ENCODE measurements at places on chromosomes 3 and 15.

GRCh38 chr15:42483677-42484076 lies 7.3 kb downstream of the ZNF106 start:
- DNase-seq, result no peak

GRCh38 chr15:73318463-73319351 lies 50.1 kb downstream of the HCN4 start:
- peak; percentile 17 for DNase-seq

- peak; percentile 20 for DNase-seq
Measured at GRCh38 chr3:23761440-23761896, 44.3 kb upstream of the UBE2E1 start.

DNA sequence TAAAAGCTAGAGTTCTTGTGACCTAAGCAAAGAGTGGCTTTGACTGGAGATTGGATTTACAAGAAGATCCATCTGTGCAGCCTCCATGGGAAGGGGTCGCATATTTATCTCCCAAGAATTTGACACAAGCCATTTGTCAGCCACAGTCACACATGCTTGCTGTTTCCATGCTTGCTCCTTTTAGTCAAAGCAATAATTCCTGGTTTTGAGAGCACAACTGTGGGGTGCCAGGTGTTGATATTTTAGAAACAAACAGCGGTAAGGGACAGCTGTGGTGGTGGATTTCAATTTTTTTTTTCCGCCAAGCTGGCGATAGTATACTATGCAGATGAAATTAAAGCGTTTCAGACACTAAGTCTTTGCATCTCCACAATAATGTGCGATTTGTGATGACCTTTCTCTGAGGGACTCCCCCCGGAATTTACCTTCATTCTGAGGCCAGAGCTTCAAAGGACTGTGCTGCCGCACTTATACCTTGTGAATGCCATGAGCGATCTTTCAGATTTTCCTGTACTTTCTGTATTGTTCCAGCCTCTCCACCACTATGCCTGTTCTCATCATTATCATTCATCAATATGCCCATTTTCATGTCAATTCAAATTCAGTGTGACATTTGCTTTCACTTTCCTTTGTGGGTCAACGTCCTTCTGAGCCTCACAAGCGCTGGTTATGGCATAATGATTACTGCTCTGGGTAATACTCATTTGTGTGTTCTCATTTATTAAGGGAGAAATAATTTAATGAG lies 108.2 kb upstream of the KBTBD8 start:
- DNase-seq, result no peak

- peak; percentile 79 for DNase-seq
Measured at GRCh38 chr15:35751413-35752133, 205.6 kb upstream of the DPH6 start.

DNA sequence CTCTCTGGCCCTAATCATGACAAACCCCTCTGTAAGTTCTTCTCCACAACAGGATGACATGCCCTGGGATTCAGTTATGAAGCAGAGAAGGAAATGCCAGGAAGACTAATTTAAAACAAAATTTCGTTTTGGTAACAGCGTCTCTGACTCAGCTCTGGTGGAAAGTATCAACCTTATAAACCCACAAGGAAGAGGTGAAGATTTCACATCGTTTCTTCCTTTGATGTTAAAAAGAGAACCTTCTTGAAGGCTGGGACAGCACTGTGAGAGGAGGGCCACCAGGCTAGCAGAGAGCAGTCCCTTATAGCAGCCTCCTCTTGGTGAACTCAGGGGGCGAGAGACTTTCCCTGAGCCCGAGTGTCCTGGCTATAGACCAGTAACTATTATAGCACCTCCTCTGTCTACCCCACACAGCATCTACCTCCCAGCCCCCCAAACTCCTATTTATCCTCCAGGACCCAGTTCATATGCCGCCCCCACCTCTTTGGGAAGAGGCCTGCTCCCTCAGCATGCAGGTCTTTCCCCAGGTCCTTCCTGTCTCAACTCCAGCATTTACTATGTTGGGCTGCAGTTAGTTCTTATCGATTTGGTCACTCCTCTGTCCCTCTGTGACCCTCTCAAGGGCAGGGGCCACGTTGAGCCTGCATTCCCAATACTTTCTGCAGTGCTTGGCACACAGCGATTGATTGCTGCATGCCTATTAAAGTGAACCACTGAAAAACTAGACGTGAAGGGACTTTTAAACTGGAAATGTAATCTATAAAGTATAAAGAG lies 321.5 kb upstream of the ICE2 start:
- DNase-seq, result no peak

DNA sequence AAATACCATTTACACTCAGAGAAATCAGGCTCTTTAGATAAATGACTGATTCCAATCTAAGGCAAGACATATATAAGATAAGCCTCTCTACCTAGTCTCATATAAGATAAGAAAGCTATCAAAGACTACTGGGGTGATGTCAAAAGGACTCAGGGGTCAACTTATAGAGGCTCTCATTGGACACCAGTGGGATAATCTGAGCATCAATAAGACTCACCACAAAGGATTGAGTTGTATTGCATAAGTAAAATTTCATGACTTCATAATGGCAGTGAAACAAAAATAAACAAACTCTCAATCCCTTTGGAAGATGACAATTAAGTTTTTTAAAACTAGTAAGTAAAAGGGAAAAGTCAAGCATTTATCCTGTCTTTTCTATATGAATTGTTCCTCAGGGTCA lies 317.8 kb downstream of the SHQ1 start:
- no peak for DNase-seq

GRCh38 chr3:55947406-55947805 lies 460.3 kb upstream of the WNT5A start:
- DNase-seq, result no peak

- no peak for DNase-seq
Measured at GRCh38 chr3:184584464-184584891, 22.9 kb downstream of the EPHB3 start.

DNA sequence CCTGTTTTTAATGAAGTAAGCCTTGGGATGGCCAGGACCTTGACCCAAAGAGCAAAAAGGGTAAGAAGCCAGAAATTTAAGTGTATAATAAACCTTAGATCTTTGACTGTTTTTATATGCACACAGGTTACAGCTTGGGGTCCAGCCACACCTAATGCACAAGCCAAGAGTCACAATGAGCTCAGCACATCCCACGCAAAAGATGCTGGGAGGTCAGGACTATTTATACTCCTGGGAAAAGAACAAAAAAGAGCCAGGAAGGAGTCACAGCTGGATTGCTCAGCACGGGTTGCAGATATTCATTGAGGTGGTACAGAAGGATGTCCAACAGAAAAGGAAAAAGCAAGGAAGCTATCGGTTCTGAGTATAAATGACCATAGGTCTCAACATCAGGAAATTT lies 536.3 kb downstream of the NTRK3 start:
- DNase-seq, result no peak

GRCh38 chr3:192687488-192688152 lies 39.7 kb downstream of the FGF12 start:
- DNase-seq, result no peak

GRCh38 chr3:16618721-16619120 lies 13.5 kb upstream of the DAZL start:
- DNase-seq, result no peak

- no peak for DNase-seq
Measured at GRCh38 chr15:101326026-101326315, 30.9 kb upstream of the SNRPA1 start.

DNA sequence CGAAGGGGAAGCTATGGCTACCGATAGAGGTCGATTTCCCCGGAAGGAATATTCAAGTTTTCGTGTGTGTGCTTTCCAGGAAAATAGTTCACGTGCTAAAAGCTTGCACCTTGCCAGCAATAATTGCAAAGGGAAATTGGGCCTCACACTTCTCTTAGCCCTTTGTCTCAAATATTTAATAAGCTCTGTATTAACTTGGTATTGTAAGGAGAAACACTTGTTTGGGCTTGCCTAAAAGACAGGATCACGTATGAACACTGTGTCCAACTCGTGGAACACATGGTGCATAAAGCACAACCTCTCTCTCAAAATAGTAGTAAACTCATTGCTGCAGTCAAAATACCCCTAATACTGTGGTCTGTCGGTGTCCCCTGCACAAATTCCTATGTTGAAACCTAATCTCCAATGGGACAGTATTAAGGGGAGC lies 352 bp upstream of the TMF1 start:
- DNase-seq, result no peak

GRCh38 chr3:30399394-30400181 lies 206.8 kb upstream of the TGFBR2 start:
- no peak for DNase-seq

GRCh38 chr3:101548527-101549105 lies 13.1 kb upstream of the TRMT10C start:
- DNase-seq, result no peak

GRCh38 chr3:127483005-127483641 lies 107.4 kb downstream of the TPRA1 start:
- DNase-seq, result no peak

GRCh38 chr3:116388867-116389385 lies 56.4 kb downstream of the LSAMP start:
- DNase-seq, result no peak

DNA sequence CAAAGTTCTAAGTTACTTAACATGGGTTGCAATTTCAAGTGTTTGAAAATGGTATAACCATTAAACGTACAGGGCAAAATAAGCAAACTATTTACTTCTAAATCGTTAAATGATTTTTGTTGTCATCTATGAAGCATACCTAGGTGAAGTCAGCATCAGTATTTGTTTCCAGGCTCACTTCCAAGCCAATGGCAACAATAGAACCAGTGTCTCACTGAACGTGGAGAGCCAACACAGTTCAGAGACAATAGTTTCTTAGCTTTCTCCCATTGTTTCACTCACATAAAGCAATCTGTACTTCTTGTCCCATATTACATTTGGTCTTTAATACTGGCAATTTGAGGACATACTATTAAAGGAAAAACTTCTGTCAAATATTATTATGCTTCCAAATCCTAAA lies 397.2 kb downstream of the MECOM start:
- DNase-seq, result no peak

DNA sequence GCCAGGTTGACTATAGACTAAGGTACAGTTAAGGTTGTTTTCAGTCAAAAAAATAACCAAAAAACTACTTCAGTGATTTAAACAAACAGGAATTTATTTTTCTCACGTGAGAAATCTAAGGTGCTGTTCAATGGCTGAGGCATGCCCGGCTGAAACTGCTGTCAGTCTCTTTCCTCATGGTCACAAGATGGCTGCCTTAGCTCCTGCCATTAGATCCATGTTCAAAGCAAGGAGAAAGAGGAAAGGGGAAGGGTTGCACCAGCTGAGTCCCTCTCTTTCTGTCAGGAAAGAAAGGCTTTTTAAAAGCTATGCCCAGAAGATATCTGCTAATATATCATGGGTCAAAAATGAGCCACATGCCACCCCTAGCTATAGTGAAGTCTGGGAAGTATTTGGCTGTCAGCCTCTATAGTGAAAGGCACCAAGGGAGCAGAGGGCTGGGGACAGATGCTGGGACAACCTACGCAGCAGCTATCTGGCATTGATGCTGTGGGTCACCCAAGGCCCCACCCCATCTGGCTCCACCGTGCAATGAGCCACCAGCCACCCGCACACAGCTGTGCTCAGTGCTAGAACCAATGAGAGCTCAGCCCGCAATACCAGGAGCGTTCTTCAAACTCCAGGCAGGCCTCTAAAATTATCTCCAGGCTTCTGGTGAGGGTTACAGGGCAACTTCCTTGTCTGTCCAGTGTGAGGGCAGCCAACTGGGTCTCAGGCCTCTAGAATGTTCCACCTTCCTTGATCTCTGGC lies 64.7 kb upstream of the GATA2 start:
- DNase-seq, result no peak

DNA sequence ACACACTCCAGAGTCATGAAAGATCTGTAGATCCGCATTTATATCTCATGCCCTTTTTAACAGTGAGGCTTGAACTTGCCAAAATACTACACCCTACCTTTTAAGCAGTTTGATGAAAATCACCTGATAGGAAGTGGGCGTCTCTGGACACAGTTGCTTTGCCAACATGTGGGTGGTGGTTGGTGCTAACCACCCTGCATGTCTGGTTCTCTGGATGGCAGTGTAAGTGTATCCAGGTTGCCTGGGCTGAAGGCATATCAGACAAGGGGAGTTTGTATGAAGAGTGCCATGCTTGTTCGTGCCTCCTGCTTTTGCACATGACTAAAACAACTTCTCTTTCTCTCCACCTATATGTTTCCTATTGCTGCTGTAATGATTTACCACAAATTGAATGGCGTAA lies 159.6 kb downstream of the GHSR start:
- DNase-seq, result no peak

GRCh38 chr3:127744253-127744815 lies 71.6 kb downstream of the ABTB1 start:
- no peak for DNase-seq

DNA sequence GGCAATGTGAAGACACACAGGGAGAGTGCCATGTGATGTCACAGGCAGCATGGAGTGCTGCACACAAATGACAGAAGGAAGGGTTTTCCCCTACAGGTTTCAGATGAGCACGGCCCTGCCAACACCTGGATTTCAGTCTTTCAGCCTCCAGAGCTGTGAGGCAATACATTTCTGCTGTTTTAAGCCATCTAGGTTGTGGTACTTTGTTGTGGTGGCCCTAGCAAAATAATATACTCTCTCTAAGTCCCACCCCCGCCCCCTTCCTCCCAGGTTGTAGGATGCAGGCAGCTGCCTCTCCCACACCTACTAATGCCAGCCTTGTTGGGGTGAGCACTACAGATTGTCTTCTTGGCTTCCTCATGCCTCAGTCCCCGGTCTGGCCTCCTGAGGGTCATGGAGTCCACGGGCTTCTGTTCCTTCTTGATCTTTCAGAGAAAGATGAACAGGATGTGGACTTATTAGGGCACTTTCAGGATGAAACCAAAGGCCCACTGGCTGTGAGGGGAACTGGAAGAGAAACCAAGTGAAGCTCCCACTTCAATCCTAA lies 180.0 kb downstream of the CD47 start:
- DNase-seq, result no peak
